Progenitor cell of endocrine pancreas (in vitro differentiated cells): ENCODE measurements at places on chromosomes 13 and 19.
A peak's percentile ranks its signal among the peaks of the same experiment; 100 is the strongest.

DNA sequence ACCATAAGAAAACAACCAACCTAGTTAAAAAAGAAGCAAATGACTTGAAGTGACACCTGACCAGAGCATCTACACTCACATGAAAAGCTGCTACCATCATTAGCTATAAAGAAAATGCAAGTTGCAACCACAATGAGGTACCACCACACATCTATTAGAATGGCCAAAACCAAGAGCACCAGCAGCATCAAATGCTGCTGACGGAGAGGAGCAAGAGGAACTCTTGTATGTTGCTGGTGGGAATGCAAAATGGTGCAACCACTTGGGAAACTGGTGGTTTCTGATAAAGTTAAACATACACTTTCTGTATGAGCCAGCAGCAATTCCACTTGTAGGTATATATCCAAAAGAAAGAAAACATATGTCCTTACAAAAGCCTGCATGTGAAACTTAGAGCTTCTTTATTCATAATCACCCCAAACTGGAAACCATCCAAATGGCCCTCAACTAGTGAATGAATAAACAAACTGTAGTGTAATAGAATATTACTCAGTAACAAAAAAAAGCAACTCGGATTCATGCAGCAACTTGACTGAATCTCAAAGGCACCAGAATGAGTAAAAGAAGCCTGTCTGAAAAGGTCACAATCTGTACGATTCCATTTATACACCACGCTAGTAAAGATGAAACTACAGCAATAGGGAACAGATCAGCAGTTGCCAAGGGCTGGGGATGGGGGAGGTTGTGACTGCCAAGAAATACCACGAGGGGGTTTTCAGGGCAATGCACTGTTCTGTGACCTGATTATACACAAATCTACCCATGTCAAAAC is 60.9 kb upstream of the RANBP3 start:
- DNase-seq, result no peak

DNA sequence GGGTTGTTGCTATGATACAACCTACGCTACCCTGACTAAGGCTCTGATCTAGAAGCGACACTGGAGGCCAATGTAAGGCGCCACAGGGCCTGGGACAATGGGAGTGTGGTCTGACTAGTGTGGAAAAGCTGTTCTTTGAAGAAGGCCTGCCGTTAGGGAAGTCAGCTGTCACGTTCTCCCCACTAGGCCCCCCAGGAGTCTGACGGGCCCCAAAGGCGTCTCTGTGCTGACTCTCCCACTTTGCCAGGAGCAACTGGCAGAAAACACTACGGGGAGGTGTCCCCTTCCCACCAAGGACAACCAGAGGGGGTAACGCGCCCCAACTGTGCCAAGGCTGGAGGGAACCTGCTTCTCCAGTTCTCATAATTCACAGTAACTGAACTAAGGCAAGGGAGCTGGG is 25.3 kb upstream of the EIF3G start:
- DNase-seq, result no peak

DNA sequence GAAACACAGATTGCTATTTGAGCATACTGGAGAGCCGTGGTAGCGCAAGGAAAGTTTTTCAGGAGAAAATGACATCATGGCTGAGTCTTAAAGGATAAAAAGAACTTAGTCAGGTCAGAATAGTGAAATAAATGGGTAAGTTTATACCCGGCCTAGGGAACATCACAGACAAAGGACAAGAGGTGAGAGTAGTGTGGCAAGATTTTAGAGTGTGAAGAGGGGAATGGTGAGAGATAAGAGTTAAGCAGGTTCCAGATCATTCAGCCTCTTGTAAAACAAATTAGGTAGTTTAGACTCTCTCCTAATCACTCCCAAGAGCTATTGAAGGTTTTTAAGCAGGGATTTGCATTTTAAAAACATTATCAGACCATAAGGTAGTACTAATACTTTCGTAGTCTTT is 116.0 kb upstream of the MAB21L1 start:
- DNase-seq, result no peak

- DNase-seq, result no peak
Measured at GRCh38 chr19:51664131-51664530, 17.5 kb upstream of the SIGLEC14 start.

DNA sequence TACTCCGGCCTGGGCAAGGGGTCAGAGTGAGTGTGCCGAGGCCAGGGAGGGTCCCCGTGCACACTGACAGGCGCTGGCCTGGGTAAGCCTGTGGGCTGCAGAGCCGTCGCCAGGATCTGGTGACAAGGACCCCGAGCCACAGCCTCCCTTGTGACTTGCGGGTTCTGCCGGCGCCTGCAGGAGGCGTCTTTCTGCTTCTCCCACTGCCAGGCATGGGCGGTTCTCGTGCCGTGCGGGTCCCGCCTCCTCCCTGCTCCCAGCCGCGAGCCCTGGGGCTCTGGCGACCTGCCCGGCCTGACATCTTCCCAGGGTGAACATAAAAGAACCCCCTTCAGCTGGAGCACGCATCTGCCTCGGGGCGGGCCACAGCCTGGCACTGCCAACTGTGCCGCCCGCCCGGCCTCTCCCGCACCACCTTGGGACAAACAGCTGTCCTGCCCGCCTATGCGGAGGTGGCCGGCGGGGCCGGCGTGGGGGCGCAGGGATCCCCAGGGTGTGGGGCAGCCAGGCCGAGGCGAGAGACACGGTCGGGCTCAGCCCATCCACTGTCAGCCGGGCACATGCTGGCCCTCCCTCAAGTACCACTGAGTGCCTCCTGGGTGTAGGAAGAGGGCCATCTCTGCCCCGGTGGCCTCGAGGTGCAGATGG is 1.5 kb upstream of the HCN2 start:
- DNase-seq, result peak; percentile 41

- DNase-seq, result no peak
Measured at GRCh38 chr13:43761616-43762315, 25.0 kb downstream of the ENOX1 start.
